Activated T-helper 17 cell treated with anti-CD3 and anti-CD28 coated beads, Interleukin-2, amount 50 U/mL, for 72 hours (primary cell): ENCODE measurements at places on chromosomes 3 and 15. TPM values are rescaled to one million over a fixed set of nuclear protein-coding genes. Genes with fewer than 3 reads are reported as not detected.

DNA sequence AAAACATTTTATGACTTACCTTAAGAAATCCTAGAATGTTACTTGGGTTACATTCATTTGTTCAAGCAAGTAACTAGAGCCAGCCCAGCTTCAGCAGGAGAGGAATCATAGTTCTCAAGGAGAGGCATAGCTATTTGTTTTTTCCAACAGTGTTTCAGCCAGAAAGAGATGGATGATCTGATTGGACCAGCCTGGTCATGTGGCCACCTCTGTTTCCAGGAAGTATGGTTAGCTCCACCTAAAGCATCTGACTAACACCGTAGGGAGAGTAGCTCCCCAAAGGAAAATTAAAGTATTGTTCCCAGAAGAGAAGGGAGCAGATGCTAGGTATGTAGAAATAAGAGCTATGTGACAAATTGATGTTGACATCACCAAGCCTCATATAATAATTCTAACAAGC, 417.1 kb downstream of the TAFA4 start:
- ATAC-seq: no peak

- no peak for ATAC-seq
Observed at GRCh38 chr15:42502477-42502876, 7.0 kb downstream of the SNAP23 start.

DNA sequence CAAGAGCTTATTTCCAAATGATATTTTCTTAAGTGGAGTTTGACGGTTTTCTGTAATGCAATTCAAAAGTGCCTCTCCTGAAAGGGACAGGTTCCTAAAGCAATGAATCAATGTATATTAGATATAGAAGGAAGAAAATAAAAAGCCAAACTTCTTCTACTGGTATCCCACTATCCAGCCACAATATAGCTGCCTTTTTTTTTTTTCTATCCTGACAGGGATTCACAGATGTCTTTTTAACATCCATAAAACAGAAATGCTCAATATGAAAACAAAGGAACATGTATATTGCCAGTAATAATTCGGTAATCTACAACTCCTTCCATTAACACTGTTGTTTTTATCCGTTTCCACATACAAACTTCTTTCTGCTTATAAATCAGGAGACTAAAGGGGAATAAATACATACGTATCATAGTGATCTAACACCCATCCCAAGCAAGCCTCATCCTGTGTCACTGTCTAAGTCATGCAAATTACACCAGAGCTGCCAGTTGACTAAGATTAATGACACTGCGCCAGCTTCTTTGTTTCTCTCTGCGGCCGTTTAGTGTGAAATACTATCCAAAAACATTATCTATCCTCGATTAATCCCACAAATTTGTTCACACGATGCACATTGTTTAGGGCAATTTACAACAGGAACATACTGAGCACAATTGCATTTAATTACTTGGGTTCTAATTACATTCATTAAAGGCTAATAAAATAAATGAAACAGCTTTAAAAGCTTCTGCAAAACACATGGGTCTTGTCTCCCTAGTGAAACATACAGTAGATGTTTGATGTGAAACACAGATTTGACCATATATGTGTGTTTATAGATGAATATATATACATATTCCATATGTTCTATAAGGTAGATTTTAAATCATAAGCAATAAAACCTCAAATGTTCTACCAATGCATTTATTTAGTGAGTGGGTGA, 51.9 kb upstream of the CDIN1 start:
- no peak for ATAC-seq

- ATAC-seq: peak; percentile 78
Observed at GRCh38 chr15:39127925-39128617, 452.8 kb upstream of the THBS1 start.

- ATAC-seq: no peak
Observed at GRCh38 chr3:1190569-1190968, 97.7 kb downstream of the CNTN6 start.

GRCh38 chr15:52010633-52011595, 8.1 kb upstream of the MAPK6 start:
- peak; percentile 46 for ATAC-seq

FAN1 gene
- total RNA-seq: 15.9 TPM

PIGX gene
- total RNA-seq: 38.6 TPM

MED12L gene
- total RNA-seq: 6.4 TPM

PAQR9 gene
- total RNA-seq: not detected

SMCO1 gene
- not detected for total RNA-seq

RPP25 gene
- 9.6 TPM for total RNA-seq
